WTC11 (cell line): ENCODE measurements at places on chromosomes 16 and 17. TPM values are rescaled to one million over a fixed set of nuclear protein-coding genes. Genes with fewer than 3 reads are reported as not detected.

The NUBP2 gene
- total RNA-seq = 76.4 to 89.2 TPM (median 77.6 TPM) in 3 replicates

The SNAI3 gene
- total RNA-seq = 8.0 to 9.4 TPM (median 9.1 TPM) in 3 replicates

The RCVRN gene
- total RNA-seq = not detected in 3 replicates

The CBFA2T3 gene
- 1.9 to 2.8 TPM (median 2.6 TPM) in 3 replicates for total RNA-seq

The GDE1 gene
- total RNA-seq = 58.3 to 65.7 TPM (median 60.6 TPM) in 3 replicates

The CLEC18B gene
- total RNA-seq = 0.20 to 0.71 TPM (median 0.50 TPM) in 3 replicates

The DNAH3 gene
- total RNA-seq = 0.57 to 1.2 TPM (median 1.1 TPM) in 3 replicates

The C1QTNF8 gene
- 0.13 to 0.16 TPM in 2 of 3 replicates, not detected in the other for total RNA-seq

The CDRT4 gene
- total RNA-seq = 4.9 to 8.3 TPM (median 6.5 TPM) in 3 replicates

DNA sequence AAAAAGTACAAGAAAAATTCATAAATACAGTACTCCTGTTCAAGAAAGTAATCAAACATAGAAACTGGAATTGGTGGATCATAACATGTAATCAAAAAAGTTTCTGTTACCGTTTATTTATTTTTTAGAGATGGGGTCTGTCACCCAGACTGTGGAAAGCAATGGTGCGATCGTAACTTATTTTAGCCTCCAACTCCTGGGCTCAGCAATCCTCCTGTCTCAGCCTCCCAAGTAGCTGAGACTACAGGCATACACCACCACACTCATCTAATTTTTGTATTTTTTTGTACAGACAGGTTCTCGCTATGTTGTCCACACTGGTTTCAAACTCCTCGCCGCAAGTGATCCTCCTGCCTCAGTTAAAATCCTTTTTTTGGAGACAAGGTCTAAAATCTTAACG, 22.5 kb downstream of the ARHGAP17 start:
- no peak for DNase-seq
- peaks cover 24% of the 10 kb centered on the region for H3K4me1 ChIP-seq
- no peak overlapping the region for H3K4me3 ChIP-seq
- H3K27ac ChIP-seq = no peak overlapping the region

DNA sequence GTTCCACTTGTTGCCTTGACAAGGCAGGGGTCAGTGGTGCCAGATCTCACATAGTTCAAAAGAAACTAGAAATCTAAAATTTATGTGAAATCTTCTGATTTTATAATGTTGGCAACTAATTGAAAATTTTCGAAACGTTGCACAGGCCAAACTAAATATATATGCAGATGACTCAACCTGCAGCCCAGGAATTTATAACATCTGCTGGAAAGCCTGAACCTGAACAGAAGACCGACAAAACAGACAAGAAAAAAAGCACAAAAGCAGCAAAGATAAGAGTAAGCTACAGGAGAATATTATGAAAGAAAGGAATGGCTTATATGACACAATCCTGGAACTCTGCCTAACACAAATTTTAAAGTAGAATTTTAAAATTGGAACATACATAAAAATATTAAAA, 207.6 kb downstream of the CEP112 start:
- H3K27ac ChIP-seq = no peak overlapping the region
- DNase-seq = no peak
- H3K4me1 ChIP-seq = no peaks in the 10 kb centered on the region
- no peaks in the 10 kb centered on the region for H3K27me3 ChIP-seq
- peaks cover 6% of the 10 kb centered on the region for H3K36me3 ChIP-seq

DNA sequence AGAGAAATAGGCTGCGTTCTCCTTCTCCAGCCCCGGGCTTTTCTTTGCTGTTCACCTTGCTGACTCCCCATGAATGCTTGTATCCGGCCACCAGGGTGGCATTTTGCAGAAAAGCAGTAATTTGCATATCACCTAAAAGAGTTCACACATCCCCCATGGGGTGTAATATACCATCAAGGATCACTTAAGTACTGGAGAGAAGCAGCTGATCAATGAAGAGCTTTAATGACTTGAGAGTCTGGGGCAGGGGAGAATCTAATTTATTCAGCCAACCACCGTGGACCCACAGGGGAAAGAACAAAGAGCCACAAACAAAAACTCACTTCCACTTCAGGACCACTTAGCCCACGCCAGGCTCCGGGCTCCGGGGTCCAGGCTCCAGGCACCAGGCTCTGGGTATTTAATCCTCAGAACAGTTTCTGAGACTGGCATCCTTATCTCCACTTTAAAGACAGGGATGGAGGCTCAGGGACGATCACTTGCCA, 33.9 kb upstream of the SEC14L1 start:
- H3K27me3 ChIP-seq = no peaks in the 10 kb centered on the region
- peak overlapping the region; percentile 77 for H3K27ac ChIP-seq

GRCh38 chr16:16071631-16072244, 122.3 kb downstream of the ABCC1 start:
- H3K27ac ChIP-seq = peak overlapping the region; percentile 36; the same call in 1 of the 2 replicates
- DNase-seq = no peak
- H3K4me3 ChIP-seq = no peak overlapping the region
- H3K4me1 ChIP-seq = peaks cover 18% of the 10 kb centered on the region
- peaks cover 57% of the 10 kb centered on the region for H3K36me3 ChIP-seq

DNA sequence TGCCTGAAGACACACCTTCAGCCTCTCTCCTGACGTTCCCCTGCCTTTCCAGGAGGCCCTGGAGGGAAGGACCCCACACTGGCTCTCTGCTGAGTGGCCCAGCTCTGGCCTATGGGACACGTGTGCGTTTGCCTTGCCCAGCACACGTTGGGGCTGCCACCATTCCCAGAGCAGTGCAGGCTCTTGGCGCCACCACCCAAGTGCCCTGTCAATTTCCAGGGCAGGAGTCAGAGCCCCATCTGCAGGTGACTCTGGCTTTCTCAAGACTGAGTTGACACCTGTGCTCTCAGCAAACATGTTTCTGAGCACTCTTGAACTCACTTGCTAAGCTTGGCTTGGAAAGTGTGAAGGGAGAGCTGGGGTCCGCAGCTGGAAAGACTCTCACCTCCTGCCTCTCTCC, 4.7 kb upstream of the IRF8 start:
- no peak overlapping the region for H3K4me3 ChIP-seq
- H3K27me3 ChIP-seq = peaks cover 48% of the 10 kb centered on the region
- no peak overlapping the region for H3K27ac ChIP-seq
- DNase-seq = peak; percentile 37
- peaks cover 4% of the 10 kb centered on the region for H3K4me1 ChIP-seq

DNA sequence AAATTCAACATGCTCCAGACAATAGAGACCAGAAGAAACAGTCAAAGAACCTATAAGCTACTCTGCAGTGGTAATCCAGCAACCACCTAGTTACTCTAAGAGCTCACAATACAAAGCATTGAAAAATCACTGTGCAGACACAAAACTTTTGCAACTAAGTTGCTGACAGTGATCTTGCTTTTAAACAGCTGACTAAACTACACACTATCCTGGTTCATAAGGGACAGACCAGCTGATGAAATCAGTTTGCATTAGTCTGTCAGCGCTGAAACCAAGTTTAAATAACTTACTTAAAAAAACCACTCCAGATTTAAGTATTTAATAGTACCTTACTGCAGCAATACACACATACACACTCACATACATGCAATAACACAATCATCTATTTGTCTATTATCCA, 4.6 kb downstream of the VEZF1 start:
- no peak for DNase-seq
- peaks cover 33% of the 10 kb centered on the region for H3K36me3 ChIP-seq
- no peak overlapping the region for H3K4me3 ChIP-seq

DNA sequence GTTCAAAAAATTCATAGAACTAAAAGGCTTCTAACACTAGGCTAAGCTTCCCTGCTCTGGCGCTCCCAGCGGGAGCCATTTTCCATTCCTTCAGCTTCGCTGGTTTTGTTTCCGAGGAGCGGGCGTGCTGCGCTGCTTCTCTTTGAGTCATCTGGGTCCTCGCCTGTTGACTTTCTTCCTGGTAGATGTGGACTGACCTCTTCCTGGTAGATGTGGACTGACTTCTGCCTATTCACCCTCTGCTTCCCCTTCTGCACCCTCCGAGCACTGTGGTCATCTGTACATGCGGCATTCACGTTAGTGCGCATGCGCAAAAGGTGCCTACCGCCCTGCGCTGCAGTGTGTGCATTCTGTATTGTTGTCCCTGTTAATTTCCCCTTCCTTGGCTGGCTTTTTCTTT, 40.8 kb upstream of the SEC14L1 start:
- H3K4me3 ChIP-seq = no peak overlapping the region
- DNase-seq = no peak
- H3K4me1 ChIP-seq = peaks cover 47% of the 10 kb centered on the region

DNA sequence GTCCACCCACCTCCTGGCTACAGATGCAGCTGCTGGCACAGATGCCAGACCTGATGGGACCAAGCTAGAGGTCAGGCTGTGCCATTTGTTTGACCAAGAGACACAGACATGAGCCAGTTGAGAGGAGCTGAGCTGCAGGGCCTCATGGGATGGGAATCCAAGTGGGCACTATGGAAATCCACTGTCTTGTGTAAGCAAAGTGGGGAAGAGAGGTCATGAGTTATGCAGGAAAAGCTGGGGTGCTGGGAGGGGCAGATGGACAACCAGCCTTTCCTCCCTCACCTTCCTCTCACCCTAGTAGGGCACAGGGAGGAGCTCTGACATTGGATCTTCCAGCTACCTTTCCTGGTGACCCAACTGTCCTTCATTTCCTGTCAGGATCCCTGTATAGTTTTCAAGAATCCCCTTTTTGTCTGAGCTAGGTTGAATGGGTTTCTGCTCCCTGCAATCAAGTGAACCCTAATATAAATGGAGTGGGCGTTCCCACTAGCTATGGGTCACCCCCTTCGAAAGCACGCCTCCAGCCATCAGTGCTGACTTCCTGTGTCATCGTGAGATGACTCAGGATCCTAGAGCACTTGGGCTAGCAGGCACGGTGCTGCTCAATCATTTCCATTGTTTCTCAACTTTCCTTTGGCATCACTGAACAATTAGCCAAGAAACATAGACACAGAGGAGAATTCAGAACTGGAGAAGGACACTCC, 13.6 kb downstream of the ATPAF2 start:
- no peak for DNase-seq
- H3K4me1 ChIP-seq = no peaks in the 10 kb centered on the region
- no peaks in the 10 kb centered on the region for H3K27me3 ChIP-seq
- H3K27ac ChIP-seq = peak overlapping the region; percentile 51

- no peak for DNase-seq
- no peaks in the 10 kb centered on the region; the same call in 1 of the 2 replicates for H3K27me3 ChIP-seq
- H3K4me1 ChIP-seq = peaks cover 38% of the 10 kb centered on the region
- H3K4me3 ChIP-seq = no peak overlapping the region
Observed at GRCh38 chr17:36616061-36617029, 15.0 kb downstream of the MRM1 start.

GRCh38 chr16:2686912-2687507, 4.7 kb downstream of the KCTD5 start:
- H3K36me3 ChIP-seq = peaks cover 2% of the 10 kb centered on the region; the same call in 1 of the 2 replicates
- no peak overlapping the region for H3K4me3 ChIP-seq
- H3K4me1 ChIP-seq = peaks cover 7% of the 10 kb centered on the region
- H3K27ac ChIP-seq = peak overlapping the region; percentile 32; the same call in 1 of the 2 replicates
- no peaks in the 10 kb centered on the region; the same call in 1 of the 2 replicates for H3K27me3 ChIP-seq

DNA sequence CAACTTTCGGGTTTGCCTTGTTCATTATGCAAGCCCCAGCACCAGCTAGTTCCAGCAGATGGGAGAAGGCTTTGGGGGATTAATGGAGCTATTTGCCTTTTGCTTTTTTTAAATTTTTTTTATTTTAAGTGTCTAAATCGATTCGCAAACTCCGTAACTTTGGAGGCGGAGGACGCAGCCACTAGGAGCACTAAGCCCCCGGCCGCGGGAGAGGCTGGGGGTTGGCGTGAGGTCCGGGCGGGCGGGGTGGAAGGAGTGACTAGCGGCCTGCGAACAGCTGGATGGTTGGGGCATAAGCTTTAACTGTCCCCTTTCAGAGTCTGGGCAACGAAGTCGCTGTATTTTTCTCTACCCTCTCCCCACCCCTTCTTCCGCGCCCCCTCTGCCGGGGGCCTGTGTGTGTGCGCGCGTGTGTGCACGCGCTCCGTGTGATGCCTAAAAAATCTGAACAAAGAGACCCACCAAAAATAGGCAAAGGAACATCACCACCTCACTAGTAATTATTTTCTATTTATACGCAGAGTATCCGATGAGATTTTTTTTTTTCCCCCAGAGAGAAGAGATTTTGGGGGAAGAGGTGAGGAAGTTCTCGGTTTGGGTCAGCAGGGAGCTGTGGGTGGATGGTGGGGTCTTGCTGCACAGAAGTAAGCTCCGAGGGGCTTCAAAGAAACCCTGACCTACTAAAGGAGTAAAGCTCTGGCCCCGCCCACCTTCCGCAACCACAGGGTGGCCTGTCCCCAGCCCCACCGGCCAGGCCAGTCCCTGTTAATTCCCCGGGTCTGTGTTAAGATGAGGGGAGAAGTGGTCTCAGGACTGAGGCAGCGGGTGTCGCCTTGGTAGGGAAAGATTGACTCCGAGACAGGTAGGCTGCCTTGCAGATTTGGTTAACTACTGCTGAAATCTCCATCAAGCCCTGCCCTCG, 2.3 kb downstream of the SHISA9 start:
- DNase-seq = peak; percentile 55
- peaks cover 9% of the 10 kb centered on the region for H3K36me3 ChIP-seq
- H3K27ac ChIP-seq = no peak overlapping the region
- H3K27me3 ChIP-seq = peaks cover 14% of the 10 kb centered on the region
- peak overlapping the region; percentile 89 for H3K4me3 ChIP-seq
- H3K4me1 ChIP-seq = peaks cover 56% of the 10 kb centered on the region

DNA sequence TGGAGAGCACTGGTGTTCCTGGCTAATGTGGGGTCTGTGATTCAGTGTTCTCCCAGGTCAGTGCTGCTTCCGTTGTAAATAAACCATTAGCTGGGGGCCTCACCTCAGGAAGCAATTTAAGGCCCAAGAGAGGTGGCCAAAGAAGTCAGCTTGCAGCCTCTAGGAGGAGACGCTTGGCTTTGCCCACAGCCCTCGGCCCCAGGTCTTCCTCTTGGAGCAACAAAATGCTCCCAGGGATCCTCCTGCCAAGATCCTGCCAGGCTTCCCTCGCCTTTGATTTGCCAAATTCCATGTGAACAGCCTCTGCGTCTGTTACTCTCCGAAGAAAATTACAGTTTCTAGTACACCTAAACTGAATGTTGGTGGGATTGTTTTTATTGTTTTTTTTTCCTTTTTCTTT, 62.4 kb upstream of the TBX2 start:
- H3K36me3 ChIP-seq = no peaks in the 10 kb centered on the region
- H3K4me1 ChIP-seq = peaks cover 11% of the 10 kb centered on the region
- no peak overlapping the region for H3K4me3 ChIP-seq
